ENCODE measurements at places on chromosomes 16 and 17. TPM values are rescaled to one million over a fixed set of nuclear protein-coding genes. Genes with fewer than 3 reads are reported as not detected.

DNA sequence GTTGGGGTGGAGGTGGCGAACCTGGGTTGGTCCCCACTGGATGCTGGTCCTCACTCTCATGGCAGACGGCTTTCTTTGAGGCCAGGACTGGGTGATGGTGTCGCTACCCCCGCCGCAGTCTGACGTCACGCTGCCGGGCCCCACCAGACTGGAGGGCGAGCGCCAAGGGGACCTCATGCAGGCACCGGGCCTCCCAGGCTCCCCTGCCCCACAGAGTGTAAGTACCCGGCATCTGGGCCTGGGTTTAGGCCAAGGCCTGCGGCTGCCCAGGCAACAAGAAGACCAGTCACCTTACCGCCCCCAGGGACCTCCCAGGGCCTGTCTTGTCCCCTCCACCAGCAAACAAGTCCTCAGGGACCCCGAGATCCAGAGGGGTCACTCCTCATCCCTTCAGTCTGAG, 17.7 kb downstream of the FOXN1 start:
- no peak for DNase-seq

Gene FAM171A2
- total RNA-seq = 1.4 TPM

- DNase-seq = no peak
These were observed at the start of gene HOXB4 for GRCh38 chr17:48577946-48578615. TSS of gene HOXB4 (minus strand) at chr17:48578350. CDS start at chr17:48578319, 31 bp downstream.

DNA sequence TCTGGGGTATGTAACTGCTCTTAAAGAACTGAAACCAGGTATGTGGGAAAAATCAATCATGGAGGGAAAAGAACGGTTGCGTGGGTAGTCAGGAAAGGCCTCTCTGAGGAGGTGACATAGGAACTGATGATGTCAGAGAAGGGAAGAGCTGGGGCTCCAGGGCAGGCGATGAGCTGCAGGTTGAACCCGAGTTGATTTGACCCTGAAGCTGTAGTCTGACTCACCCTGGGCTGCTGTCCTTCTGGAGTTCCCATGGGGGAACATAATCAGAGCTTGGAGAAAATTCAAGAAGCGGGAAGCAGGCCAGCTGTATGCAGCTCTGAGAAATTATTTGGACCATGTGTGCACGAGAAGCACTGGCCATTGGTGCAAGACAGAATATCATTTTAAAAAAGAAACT, 16.7 kb downstream of the SLC6A2 start:
- peak; percentile 70 for DNase-seq

Gene CCL8
- 0.69 TPM for total RNA-seq

Gene YPEL3
- total RNA-seq = 23.1 TPM

Gene GAS2L2
- total RNA-seq = not detected

GRCh38 chr16:13041646-13042290, 140.4 kb downstream of the SHISA9 start:
- no peak for DNase-seq

Gene ZNF689
- total RNA-seq = 12.7 TPM

Gene MFAP4
- total RNA-seq = 0.07 TPM
